ENCODE measurements at places on chromosomes 12 and 14.

DNA sequence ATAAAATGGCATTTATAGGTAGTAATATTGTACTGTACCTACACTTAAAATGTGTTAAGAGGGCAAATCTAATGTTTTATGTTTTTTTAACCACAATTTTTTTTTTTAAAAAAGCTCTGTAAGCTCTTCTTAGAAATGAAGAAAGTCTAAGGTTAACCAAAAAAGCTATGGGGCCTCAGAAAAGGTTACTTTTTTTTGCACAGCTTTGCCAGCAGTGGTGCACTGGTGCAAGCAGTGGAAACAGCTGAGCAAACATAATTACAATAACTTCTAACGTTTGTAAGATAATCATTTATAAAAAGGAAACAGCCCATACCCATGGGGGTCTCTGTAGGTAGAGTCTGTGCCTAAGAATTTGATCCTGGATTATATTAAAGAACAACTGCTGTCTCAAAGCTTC is 85.1 kb upstream of the NID2 start:
- DNase-seq = no peak

DNA sequence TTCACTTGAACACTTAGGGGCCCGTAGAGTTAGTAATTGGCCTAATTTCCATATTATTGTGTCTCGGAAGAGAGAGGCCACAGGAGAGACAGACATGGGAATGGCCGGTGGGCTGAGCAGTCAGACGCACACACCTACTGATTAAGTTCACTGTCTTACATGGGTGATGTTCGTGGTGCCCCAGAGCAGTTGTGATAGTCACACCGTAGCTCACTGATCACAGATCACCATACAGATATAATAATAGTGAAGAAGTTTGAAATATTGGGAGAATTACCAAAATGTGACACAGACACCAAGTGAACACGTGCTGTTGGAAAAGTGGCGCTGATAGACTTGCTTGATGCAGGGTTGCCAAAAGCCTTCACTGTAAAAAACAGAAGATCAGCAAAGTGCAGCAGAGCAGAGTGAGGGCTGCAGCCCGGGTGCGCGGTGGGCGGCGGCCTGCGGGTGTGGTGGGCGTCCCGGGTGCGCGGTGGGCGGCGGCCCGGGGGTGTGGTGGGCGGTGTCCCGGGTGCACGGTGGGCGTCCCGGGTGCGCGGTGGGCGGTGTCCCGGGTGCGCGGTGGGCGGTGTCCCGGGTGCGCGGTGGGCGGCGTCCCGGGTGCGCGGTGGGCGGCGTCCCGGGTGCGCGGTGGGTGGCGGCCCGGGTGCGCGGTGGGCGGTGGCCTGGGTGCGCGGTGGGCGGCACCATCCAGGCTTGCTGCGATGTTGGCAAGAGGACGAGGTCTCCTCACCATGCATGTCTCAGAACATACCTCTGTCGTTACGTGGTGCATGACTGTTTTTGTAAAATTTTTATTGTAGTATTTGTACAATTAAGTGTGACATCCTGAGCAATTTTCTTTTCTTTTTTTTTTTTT is 34.3 kb upstream of the TEX22 start:
- no peak for DNase-seq

DNA sequence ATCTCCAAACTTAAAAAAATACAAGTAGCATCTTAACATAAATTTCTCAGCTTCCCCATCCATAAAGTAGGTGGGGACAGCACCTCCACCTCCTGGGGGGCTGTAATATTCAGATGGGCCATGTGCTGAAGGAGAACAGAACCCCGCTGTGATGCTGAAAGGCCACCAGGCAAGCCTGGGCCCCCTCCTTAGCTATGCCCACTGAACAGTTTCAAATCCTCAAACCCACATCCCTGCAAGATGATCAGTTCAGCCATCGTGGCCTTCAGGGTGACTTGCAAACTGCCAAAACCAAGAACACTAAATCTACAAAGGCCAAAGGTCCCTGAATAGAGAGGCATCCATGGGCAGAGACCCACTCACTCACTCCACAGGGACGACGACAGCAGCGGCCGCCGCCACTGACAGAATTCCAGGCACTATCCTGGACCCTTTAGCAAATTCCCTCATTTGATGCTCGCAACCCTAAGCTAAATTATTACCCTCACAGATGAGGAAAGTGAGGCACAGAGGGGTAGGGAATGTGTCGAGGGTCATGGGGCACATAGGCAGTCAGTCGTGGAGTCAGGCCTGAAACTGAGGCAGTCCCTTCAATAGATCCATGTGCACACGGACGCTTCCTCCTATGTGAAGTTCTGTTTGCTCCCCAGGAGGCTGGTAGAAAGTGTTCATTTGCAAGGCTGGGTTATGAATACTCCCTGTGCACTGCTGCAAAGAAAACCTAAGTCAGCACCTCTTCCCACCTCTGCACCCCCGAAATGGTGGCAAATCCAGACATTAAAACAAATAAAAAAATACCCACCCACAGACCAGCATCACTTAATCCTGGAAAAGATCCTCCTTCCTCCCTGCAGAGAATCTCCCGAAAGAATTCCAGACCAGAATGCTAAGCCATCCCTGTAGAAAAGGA is 5.9 kb downstream of the ITPK1 start:
- no peak for DNase-seq

GRCh38 chr14:59330455-59330854 is 134.7 kb downstream of the GPR135 start:
- no peak for DNase-seq

GRCh38 chr14:82915381-82915780 is 1381.7 kb upstream of the SEL1L start:
- DNase-seq = no peak

- DNase-seq = no peak
These were observed 1.7 kb downstream of the CDCA3 start for GRCh38 chr12:6849427-6849826.

- peak; percentile 42 for DNase-seq
These were observed 109.3 kb downstream of the ITPR2 start for GRCh38 chr12:26723379-26724308.

DNA sequence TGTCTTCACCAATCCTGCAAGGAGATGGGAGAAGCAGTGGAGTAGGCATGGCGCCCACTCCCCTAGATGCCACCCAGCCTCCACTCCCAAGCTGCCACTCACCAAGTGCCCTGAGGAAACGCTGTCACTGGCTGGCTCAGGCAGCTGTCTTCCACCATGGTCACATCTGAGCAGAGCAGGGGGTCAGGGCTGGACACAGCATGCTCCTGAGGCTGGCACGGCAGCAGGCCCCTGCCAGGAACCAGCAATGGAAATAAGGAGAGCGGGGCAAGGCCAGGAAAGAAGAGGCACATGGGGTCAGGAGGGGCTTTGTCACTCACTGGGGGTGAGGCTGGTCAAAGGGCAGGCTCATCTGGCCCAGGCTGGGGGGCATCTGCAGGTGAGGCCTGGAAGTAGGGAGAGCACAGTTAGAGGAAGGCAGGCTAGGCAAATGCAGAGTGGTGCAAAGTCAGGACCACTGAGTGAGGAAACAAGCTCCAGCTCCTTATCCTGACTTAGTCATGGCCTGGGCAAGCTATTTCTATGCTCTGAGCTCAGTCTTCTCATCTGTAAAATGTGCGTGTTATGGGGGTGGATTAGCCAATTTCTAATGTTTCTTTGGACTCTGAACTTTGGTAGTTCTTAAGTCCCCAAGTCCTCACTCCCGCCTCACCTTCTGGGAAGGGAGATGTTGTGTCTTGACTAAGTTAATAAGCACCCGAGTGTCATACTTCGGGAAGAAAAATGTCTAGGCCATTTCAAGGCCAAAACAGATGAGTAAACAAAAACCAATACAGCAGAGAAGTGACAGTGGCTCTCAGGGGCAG is 8.0 kb downstream of the NAB2 start:
- DNase-seq = no peak

DNA sequence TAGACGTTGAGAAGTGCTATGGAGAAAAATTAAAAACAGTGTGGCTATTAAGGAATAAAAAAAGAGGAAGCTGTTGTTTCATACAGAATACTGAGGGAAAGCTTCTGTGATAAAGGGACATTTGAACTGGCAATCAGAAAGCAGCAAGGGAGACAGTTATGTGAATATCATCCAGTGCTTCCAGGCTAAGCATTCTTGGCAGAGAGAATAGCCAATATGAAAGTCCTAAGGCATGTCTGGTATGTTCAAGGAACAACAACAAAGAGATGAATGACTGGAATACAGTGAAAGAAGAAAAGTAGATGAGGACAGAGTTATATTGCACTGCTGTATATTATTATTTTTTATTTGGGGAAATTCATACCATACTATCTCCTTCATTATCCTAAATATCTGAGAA is 23.9 kb downstream of the SCAF11 start:
- DNase-seq = no peak

DNA sequence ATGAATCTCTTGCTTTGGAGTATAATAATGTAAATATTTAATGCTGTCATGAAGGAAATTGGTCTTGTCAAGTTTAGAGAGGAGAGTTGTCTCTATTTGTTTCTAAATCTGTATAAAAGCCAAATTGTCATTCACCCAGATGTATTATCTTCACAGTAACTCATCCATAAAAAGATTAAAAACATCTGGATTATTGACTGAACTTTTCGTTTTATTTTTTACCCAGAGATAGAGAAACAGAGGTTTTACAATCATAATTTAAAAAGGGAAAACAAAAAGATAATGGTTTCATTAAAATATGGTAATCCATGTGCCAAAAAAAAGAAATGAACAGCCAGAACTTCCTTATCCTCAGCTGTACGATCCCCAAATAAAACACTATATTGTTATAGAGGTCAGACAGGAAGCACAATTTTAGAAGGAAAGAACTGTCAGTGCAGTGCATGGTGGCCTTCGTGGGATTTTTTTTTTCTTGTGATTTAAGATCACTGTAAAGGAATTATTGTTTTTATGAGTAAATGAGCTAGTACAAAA is 125.9 kb downstream of the ACSS3 start:
- no peak for DNase-seq

DNA sequence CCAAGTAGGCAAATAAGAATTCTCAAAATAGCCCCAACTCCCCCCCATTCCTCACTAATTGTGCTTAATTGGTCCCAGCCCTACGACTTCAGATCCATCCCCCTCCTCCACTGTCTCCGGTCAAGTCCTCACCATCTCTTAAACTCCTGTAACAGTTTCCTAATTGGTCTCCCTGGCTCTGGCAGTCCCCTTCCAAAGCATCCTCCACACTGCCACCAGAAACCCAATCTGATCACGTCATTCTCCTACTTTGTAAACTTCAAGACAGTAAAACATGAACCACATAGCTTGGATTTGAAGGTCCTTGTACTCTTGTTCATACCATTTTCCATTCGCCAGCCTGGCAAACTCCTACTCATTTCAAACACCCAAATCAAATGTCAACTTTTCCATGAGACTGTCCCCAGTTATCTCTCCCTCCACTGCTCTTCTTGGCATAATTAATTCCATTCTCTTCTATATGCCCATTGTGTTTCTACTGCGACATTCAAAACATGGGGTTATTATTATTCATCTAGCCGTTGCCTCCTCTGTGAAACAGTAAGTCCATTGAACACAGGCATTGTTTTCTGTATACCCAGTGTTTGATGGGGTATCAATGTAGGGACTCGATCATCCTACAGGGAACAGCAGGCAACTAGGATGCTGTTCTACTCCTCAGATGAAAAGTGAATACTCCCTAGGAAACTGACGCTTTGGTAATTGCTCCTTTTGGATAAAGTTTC is 104.6 kb downstream of the EGLN3 start:
- DNase-seq = no peak

DNA sequence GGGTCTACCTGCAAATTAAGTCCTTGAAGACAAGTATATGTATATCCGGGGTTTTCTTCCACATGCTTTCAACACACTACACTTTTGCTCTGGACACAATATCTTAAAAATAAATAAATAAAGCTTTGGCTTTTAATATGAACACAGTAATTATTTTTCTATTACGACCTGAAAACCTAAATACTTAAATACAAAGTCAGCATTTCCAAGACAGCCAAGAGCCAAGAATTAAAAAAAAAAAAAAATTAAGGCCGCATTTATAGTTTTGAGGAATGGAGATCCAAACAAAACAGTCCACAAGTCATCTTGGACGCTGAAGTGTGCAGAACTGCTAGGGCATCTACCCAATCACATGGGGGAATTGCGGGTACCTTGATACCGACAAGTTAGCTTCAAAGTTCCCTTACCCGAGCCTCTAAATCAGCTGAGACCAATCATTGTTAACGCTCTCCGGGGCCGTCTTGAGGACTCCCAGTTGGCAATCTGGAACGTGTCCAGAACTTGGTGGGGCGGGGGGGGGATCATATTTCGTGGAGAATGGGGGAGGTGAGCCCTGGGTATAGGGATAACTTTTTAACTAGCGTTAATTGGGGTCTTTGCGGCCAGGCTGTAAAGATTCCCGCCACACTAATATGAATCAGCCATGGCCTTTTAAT is 731 bp upstream of the PCNX4 start:
- DNase-seq = peak; percentile 54

DNA sequence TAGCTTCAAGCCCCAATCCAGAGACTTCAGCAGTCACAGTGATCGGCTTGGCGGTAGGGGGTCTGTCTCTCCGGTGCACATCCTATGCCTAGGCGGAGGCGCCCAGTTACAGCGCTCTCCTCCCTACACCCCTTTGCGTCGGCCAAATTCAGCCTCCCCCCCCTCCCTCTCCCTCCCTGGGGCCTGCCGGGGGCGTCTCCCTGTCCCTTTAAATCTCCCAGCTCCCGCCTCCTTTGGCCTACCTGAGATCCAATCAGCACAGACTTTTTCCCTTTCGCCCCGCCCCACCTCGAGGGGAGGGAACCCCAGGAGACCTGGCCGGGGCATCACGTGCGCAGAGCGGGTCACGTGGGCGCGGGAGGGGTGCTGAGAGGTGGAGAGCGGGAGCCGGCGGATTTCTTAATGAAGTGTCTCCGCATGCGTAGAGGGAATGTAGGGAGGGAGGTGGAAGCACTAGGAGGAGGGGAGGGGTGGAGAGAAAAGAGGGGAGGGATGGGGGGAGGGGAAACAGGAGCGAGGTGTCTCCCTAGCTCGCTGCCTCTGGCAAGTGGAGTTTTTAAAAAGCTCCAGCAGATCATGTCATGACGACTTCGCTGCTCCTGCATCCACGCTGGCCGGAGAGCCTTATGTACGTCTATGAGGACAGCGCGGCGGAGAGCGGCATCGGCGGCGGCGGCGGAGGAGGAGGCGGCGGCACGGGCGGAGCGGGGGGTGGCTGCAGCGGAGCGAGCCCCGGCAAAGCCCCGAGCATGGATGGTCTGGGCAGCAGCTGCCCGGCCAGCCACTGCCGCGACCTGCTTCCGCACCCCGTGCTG is at the start of gene HOXC13:
HOXC13 (plus strand) TSS at position 506 of the 815 bp plus-strand sequence; CDS start at position 582, 76 bp downstream.
- DNase-seq = peak; percentile 62

DNA sequence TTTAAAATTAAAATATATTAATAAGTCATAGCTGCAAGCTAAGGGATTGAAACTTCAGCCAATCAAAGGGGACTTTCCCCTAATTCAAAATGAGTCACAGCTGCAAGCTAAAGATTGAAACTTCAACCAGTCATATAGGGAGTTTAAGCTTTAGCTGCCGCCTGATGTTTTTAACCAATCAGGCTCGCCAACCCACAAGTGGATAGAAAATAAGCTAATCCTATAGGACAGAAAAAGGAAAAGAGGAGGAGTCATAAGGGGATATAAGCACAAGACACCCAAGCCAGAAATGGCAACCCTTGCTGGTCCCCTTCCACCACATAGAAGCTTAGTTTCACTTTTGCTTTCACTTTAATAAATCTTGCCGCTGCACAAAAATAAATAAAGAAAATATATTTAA is 1154.6 kb downstream of the GALC start:
- no peak for DNase-seq

- DNase-seq = no peak
These were observed 759.2 kb upstream of the LRFN5 start for GRCh38 chr14:40847480-40847879.
